ENCODE measurements at places on chromosomes 6 and 20.

DNA sequence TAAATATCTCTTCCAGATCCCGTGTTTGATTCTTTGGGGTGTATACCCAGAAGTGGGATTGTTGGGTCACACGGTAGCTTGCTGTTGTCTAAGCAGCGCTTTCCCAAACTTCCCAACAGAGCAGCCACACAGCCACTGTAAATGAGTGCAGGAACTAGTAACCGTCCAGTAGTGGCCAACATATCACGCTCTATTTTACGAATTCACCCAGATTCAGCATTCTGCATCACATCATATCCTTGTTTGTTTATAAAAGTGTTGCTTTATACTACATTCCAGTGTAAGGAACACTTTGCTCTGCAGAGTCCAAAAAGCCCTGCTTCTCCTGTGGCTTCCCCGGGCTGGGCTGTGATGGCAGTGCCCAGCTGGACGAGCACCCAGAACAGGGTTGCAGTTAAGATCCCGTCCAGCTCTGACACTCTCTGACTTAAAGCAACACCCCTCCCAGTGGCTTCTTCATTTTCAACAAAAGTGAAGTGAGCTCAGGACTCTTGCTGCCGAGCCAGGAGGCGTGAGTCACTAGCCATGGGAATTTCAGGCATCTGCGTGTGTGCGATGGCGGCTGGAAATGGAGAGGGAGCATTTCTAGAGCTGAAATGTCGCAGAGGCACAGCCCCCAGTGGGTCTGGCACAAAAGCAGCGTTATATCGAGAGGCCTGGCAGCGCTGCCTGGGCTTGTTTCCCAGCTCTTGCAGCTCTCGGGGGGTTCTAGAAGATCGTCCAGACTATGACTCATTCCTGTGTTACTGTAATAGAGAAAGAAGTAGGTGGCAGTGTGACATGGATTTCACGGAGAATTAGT is 216.3 kb upstream of the ECI2 start:
- peak; percentile 74 for DNase-seq

DNA sequence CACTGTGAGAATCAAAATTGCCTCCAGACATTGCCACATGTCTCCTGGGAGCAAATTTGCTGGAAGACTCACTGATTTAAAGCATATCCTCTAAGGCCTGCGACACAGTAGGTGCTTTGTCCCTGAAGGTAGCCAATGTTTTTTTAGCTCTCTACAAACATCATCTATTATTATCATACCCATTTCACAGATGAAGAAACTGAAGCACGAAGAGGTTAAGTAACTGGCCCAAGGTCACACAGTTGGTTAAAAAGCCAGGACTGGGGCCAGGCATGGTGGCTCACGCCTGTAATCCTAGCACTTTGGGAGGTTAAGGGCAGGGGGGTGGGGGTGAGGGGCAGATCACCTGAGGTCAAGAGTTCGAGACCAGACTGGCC is 12.4 kb downstream of the SLC13A3 start:
- no peak for DNase-seq

DNA sequence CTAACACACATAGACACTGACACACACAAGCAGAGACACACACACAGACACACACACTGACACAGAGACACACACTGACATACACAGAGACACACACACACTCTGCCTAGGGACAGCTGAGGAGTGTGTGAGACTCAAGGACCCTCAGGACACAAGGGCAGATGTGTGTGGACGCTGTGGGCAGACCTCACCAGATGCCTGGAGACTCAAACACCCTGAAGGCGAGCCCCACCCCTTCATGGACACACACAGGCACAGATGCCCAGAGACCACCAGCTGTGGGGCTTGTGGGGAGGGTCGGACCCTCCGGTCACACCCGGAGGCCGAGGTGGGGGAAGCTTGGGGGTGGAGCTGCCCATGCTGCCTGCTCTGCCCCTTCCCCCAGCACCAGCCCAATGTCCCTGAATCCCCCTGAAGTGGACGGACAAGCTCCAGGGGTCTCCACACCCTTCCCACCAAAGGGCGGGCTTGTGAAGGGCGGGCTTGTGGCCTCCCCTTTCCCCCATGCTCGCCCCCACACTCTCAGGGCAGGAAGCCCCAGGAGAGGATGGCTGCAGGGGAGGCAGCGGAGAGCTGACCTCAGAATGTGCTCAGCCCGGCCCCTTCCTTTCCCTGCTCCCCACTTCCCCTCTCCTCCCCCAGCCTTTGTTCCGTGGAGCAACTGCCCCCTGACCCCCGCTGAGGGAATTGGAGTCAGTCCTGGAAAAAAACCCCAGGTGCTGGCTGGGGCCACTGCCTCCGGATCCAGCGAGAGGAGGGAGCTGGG is 13.9 kb upstream of the ABHD16B start:
- DNase-seq: no peak

GRCh38 chr6:125596020-125596419 is 153.4 kb upstream of the HEY2 start:
- DNase-seq: no peak

- DNase-seq: no peak
These were observed 326.3 kb downstream of the FARS2 start for GRCh38 chr6:5587648-5588047.

GRCh38 chr6:1153696-1154245 is 158.1 kb upstream of the FOXQ1 start:
- DNase-seq: no peak

All from spinal cord (tissue), 10 donors.